ENCODE measurements at places on chromosomes 12 and 14. TPM values are rescaled to one million over a fixed set of nuclear protein-coding genes. Genes with fewer than 3 reads are reported as not detected.

PMEL gene
- 1.1 TPM for total RNA-seq

MDM2 gene
- 135 TPM for total RNA-seq

SOAT2 gene
- not detected for total RNA-seq

TAS2R42 gene
- not detected for total RNA-seq

CD69 gene
- 0.16 TPM for total RNA-seq

CBLN3 gene
- total RNA-seq: 0.35 TPM

SIX6 gene
- not detected for total RNA-seq

GOLT1B gene
- 20.0 TPM for total RNA-seq

FOXN4 gene
- not detected for total RNA-seq

STXBP6 gene
- total RNA-seq: 16.0 TPM

SPIC gene
- not detected for total RNA-seq

C12orf54 gene
- total RNA-seq: not detected

KERA gene
- total RNA-seq: not detected

OR6C2 gene
- not detected for total RNA-seq

ACRBP gene
- not detected for total RNA-seq

SYNDIG1L gene
- total RNA-seq: not detected

ARHGAP9 gene
- total RNA-seq: 3.3 TPM
